SJSA1 (cell line): ENCODE measurements at places on chromosomes 2 and 18. TPM values are rescaled to one million over a fixed set of nuclear protein-coding genes. Genes with fewer than 3 reads are reported as not detected.

GRCh38 chr2:136151021-136151971, 33.3 kb upstream of the CXCR4 start:
- DNase-seq, result no peak

GRCh38 chr2:212913640-212914306, 237.6 kb downstream of the IKZF2 start:
- DNase-seq, result no peak

- DNase-seq, result no peak
These were observed 14.4 kb downstream of the GPR45 start for GRCh38 chr2:105255979-105256378.

CDH7 gene
- not detected in 2 replicates for total RNA-seq
